ENCODE measurements at places on chromosomes 6 and 20. TPM values are rescaled to one million over a fixed set of nuclear protein-coding genes. Genes with fewer than 3 reads are reported as not detected.

GRCh38 chr6:85115376-85115775 lies 334.5 kb upstream of the NT5E start:
- H3K36me3 ChIP-seq = no peaks in the 10 kb centered on the region
- no peak overlapping the region for H3K27ac ChIP-seq
- no peak overlapping the region for H3K4me3 ChIP-seq
- H3K4me1 ChIP-seq = peaks cover 9% of the 10 kb centered on the region

DNA sequence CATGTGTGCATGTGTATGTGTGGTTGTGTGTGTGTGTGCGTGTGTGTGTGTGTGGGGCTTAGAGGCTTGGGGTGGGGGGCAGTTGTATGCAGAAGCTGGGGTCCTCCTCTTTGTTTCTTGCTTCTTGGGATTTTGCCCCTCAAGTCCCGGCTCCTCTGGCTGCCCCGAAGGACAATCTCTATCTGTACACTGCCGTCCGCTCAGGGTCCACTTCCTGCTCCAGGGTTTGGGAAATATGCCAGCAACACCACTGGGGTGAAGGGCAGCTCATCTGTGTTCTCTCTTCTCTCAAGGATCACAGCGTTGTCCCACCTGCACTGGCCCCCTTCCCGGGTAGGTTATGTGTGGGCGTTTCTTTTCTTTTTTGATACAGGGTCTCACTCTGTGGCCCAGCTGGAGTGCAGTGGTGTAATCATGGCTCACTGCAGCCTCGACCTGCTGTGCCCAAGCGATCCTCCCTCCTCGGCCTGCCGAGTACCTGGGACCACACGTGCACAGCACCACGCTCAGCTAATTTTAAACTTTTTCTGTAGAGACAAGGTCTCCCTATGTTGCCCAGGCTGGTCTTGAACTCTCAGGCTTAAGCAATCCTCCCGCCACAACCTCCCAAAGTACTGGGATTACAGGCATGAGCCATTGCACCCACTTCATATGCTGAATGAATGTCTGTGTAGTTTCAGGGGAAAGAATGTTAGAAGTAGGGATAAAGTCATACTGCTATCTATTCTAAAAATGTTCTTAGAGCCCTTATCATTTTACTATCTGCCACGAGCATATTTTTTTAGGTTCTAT lies 25.7 kb downstream of the SLC2A4RG start:
- no peaks in the 10 kb centered on the region for H3K4me1 ChIP-seq
- no peak overlapping the region for H3K27ac ChIP-seq
- no peaks in the 10 kb centered on the region for H3K27me3 ChIP-seq
- H3K4me3 ChIP-seq = no peak overlapping the region

Gene PRKN
- 6.8 TPM for total RNA-seq

- no peaks in the 10 kb centered on the region for H3K27me3 ChIP-seq
- H3K27ac ChIP-seq = no peak overlapping the region
- H3K4me1 ChIP-seq = no peaks in the 10 kb centered on the region
Measured at GRCh38 chr20:20603339-20603990, 109.0 kb downstream of the RALGAPA2 start.

Gene SLC32A1
- not detected for total RNA-seq

- peak overlapping the region; percentile 30 for H3K27ac ChIP-seq
- peaks cover 7% of the 10 kb centered on the region for H3K4me1 ChIP-seq
- H3K27me3 ChIP-seq = no peaks in the 10 kb centered on the region
- peaks cover 23% of the 10 kb centered on the region for H3K36me3 ChIP-seq
- H3K4me3 ChIP-seq = no peak overlapping the region
Measured at GRCh38 chr6:158058171-158058651, 76.5 kb downstream of the SYNJ2 start.

- H3K4me3 ChIP-seq = no peak overlapping the region
- H3K4me1 ChIP-seq = no peaks in the 10 kb centered on the region
- H3K27ac ChIP-seq = no peak overlapping the region
Measured at GRCh38 chr6:3631877-3632276, 119.6 kb downstream of the PXDC1 start.

Gene C6orf163
- 10.0 TPM for total RNA-seq

DNA sequence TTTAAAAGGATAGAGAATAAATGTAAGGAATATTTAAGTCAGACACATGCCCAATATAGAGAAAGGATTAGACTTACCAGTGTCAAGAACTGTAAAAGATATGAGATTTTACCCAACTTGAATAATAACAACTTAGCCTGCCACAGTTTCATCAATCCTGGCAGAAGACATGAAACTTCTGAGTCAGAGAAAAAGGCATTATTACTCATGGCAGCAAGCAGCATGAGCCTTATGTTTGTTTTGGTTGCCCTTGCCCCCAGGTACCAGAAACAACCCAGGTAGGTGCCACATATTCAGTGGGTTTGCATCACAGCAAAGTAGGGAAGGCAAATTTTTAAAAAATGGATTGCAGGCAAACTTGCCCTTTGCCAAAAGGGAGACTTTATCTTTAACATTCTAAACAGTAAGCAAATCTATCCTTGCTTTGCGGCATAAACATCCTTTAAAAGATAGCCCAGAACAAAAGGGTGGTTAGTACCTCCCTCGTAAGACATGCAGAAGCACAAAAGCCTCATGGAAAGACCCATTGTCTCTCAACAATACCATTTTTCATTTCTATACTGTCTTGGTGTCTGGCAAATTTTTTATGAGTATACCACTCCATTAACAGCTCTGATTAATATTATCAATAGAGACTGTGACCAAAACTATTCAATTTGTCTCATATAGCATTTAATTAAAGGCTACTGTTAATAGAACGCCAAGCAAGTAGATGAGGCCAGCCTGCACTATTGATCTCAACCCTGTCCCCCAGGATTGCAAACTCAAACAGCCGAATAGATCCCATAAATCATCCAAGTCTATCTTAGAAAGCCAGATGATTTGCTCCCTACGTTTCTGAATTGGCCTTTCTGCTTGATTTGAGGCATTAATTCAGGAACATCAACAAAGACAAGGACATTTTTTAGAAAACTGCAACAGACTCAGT lies 185.1 kb downstream of the COL19A1 start:
- H3K4me3 ChIP-seq = no peak overlapping the region
- H3K36me3 ChIP-seq = no peaks in the 10 kb centered on the region
- no peak overlapping the region for H3K27ac ChIP-seq
- peaks cover 3% of the 10 kb centered on the region for H3K27me3 ChIP-seq

Gene XPO5
- 58.7 TPM for total RNA-seq

DNA sequence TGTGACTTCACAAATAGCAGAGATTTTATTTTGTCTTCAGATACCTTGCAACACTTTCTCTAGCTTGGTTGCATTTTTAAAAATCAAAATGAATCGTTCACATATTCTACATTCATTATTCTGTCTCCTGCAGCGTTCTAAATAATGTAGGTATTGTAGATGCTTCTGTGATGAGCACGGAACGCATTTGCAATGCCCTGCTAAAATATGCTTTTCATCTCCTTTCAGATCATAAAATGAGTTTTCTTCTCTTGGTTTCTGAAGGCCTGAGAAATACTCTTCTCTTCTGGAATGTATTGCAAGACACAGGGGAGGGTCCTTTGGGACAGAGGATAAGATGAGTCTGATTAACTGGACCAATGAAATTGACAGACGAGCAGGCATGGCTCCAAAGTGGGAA lies 390.7 kb downstream of the PREX1 start:
- no peak overlapping the region for H3K4me3 ChIP-seq
- DNase-seq = no peak

Gene HDGFL1
- total RNA-seq = 0.11 TPM

GRCh38 chr6:20572288-20572687 lies 38.0 kb downstream of the CDKAL1 start:
- peaks cover 56% of the 10 kb centered on the region for H3K4me1 ChIP-seq
- peaks cover 5% of the 10 kb centered on the region for H3K36me3 ChIP-seq
- no peaks in the 10 kb centered on the region for H3K27me3 ChIP-seq

DNA sequence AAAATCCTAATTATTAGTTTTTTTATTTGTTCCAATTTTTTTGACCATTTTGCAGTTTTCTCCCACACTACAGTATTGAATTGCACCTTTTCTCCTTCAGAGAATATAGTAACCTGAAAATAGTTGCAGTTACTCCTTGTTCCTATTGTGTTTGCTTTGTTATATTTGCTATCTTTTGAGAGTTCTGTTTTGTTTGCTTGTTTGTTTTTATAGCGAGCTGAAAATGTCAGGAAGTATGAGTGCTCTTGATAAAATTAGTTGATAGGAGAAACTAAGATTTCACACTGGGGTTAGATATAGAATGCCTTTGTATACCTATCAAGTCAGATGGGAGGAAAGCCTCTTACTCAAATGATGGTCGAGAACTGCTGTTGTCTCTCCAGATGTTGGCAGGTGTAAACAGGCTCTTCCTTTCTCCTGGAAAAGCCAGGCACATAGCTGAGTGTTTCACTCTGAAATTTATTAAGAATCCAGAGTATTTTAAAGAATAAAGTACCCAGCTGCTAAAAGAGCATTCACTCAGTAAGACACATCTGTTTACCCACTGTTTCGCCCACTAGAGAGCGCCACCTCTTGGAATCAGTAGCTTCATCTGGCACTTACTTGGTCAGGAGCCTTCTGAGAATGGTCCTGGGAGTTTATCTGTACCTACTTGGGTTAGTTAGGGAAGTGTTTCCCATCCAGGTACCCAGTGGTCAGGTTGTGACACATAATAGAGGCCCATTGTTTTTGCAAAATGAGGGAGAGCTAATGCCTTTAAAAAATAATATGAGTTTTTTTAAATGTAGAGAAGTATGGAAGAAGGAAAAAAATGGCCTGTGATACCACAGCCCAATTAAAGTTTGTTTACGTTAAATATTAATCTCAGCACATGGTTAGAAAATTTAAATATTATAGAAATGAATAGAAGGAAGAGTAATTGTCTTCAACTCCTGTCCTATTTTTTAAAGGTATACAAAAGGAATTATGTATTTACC lies 11.2 kb downstream of the NT5DC1 start:
- no peak for DNase-seq
- H3K4me3 ChIP-seq = no peak overlapping the region
- H3K27me3 ChIP-seq = no peaks in the 10 kb centered on the region
- H3K27ac ChIP-seq = no peak overlapping the region
- H3K4me1 ChIP-seq = peaks cover 4% of the 10 kb centered on the region

DNA sequence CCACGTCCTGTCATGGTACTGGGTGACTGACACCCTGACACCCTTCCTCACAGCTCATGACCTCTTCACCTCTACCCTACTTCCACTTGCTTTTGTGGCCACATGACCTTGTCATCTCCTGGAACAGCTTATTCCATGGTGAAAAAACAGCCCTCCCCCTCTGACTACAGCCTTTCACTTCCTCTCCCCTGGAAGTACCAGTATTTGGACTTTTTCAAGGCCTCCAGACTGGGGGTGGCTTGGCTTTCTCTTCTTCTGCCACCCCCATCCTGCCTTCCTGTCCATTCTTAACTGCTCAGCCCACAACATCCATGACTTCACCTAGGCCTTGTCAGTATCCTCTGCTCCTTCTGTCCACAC lies 168.4 kb downstream of the CARMIL1 start:
- peaks cover 21% of the 10 kb centered on the region for H3K36me3 ChIP-seq
- H3K4me1 ChIP-seq = peaks cover 19% of the 10 kb centered on the region
- H3K4me3 ChIP-seq = no peak overlapping the region
- no peaks in the 10 kb centered on the region for H3K27me3 ChIP-seq
- no peak for DNase-seq
- no peak overlapping the region for H3K27ac ChIP-seq

Gene LAMA4
- total RNA-seq = 49.4 TPM

- H3K4me3 ChIP-seq = no peak overlapping the region
- no peaks in the 10 kb centered on the region for H3K27me3 ChIP-seq
- no peaks in the 10 kb centered on the region for H3K4me1 ChIP-seq
- H3K27ac ChIP-seq = no peak overlapping the region
- H3K36me3 ChIP-seq = peaks cover 16% of the 10 kb centered on the region
Measured at GRCh38 chr6:158955255-158955654, 44.7 kb downstream of the RSPH3 start.

DNA sequence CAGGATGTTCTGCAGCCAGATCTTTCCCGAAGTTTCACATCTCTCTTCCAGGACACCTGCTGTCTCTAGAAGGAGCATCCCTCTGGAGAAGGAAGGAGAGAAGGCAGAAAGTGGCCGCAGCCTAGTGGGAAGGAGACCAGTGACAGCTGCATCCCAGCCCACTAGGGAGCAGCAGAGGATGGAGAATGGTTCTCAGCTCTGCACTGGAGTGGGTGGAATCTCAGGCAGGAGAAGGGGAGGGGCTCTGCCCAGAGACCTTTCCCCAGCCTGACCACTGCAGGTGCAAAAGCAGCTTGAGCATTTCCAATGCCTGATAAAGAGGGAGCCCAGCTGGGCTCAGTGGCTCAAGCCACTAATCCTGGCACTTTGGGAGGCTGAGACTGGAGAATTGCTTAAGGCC lies 32.3 kb downstream of the NCR2 start:
- no peak overlapping the region for H3K4me3 ChIP-seq
- H3K36me3 ChIP-seq = no peaks in the 10 kb centered on the region
- H3K4me1 ChIP-seq = peaks cover 26% of the 10 kb centered on the region

- no peaks in the 10 kb centered on the region for H3K36me3 ChIP-seq
- no peak overlapping the region for H3K27ac ChIP-seq
- no peak for DNase-seq
Measured at GRCh38 chr6:118712969-118713368, 61.6 kb upstream of the CEP85L start.

Gene MAFB
- 10.8 TPM for total RNA-seq

GRCh38 chr6:33761922-33762629 lies 15.4 kb upstream of the IP6K3 start:
- H3K4me1 ChIP-seq = peaks cover 23% of the 10 kb centered on the region
- no peaks in the 10 kb centered on the region for H3K36me3 ChIP-seq
- H3K4me3 ChIP-seq = no peak overlapping the region
- no peaks in the 10 kb centered on the region for H3K27me3 ChIP-seq
- DNase-seq = no peak
- H3K27ac ChIP-seq = peak overlapping the region; percentile 47

GRCh38 chr6:75377386-75377785 lies 92.8 kb upstream of the TMEM30A start:
- DNase-seq = no peak
- H3K4me3 ChIP-seq = no peak overlapping the region

DNA sequence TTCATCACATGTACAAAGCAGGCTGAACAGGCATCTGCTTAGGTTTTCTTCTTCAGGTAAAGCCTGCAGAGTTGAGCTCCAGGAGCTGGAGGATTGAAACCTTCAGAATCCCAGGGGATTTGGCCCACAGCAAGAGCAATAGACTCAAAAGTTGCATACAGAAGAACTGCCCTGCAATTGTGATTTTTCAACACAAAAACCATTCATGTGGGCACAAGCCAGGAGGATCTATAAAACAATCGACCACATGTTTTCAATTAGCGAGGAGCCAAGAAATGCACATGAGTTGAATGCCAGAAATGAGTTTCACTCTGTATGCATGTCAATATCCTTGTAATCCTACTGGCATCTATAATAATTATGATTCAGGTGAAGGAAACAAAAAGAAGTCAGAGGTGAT lies 576.4 kb downstream of the HDGFL1 start:
- DNase-seq = no peak
- no peaks in the 10 kb centered on the region for H3K36me3 ChIP-seq
- H3K27me3 ChIP-seq = no peaks in the 10 kb centered on the region
- no peak overlapping the region for H3K27ac ChIP-seq
- H3K4me3 ChIP-seq = no peak overlapping the region

GRCh38 chr6:123518441-123519188 lies 118.1 kb downstream of the TRDN start:
- peaks cover 3% of the 10 kb centered on the region for H3K4me1 ChIP-seq
- H3K27me3 ChIP-seq = no peaks in the 10 kb centered on the region
- DNase-seq = no peak
- H3K4me3 ChIP-seq = no peak overlapping the region
- no peak overlapping the region for H3K27ac ChIP-seq

GRCh38 chr6:31870385-31870921 lies 7.8 kb upstream of the NEU1 start:
- no peaks in the 10 kb centered on the region for H3K27me3 ChIP-seq
- H3K27ac ChIP-seq = peak overlapping the region; percentile 47
- H3K4me3 ChIP-seq = no peak overlapping the region
- no peaks in the 10 kb centered on the region for H3K36me3 ChIP-seq

GRCh38 chr6:11804135-11804534 lies 25.5 kb upstream of the ADTRP start:
- H3K4me3 ChIP-seq = no peak overlapping the region
- DNase-seq = no peak
- H3K27me3 ChIP-seq = no peaks in the 10 kb centered on the region
- no peaks in the 10 kb centered on the region for H3K36me3 ChIP-seq
- peaks cover 10% of the 10 kb centered on the region for H3K4me1 ChIP-seq

Gene KAT14
- total RNA-seq = 22.2 TPM

Data from mesothelial cell of epicardium (in vitro differentiated cells).